ENCODE measurements at places on chromosomes 4 and X. TPM values are rescaled to one million over a fixed set of nuclear protein-coding genes. Genes with fewer than 3 reads are reported as not detected.

ASB12 gene
- total RNA-seq = not detected

SMIM31 gene
- not detected for total RNA-seq

KDM5C gene
- total RNA-seq = 58.6 TPM

CLIC2 gene
- total RNA-seq = 0.20 TPM

CHIC2 gene
- 8.2 TPM for total RNA-seq

SATL1 gene
- total RNA-seq = not detected

TKTL1 gene
- not detected for total RNA-seq

ODAPH gene
- not detected for total RNA-seq

TMPRSS11F gene
- total RNA-seq = not detected

SOD3 gene
- not detected for total RNA-seq

PGM2 gene
- total RNA-seq = 13.7 TPM

PPP1R2C gene
- total RNA-seq = not detected

GNRHR gene
- not detected for total RNA-seq
